ENCODE measurements at places on chromosomes 2 and 18.

DNA sequence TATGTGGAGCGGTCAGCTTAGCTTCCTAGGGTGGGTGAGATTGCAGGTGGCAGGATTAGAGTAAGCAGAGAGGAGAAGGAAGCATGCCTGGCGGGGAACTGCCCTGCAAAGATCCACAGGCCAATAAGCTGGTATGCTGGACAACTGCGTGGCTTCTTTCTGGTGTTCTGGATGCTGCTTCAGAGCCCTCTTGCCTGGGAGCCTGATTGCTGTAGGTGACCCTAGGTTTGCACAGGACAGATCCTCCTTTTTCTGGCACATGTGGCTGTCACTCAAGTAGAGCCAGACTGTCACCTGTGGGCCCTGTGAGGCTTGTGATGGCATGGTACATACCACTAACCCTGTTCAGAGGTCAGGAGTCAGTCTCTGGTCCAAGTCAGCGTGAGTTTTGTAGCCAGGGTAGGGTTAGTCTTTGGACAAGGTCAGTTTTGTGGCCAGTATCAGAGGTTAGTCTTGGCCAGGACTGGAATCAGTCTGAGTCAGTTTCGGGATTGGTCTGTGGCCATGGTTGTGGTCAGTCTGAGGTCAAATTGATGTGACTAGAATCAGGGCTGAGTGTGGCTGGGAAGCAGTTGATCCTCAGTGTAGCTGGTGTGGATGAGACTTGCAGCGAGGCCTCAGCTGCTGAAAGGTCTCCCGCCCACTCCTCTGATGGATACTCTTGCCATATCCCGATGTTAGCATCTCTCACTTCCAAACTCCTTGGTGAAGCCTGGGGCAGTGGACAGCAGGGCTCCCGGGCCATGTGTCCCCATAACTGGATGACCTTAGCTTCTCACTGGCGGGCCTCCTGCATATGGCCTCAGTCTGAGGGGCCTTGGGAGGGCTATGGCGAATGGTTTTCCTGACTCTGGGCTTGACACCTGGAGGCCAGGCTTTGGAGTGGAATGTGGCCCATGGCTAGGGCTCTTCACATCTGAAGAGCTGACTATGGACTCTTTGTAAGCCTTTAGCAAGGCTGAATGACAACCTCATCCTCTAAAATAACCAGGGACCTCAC lies 260.5 kb downstream of the DYSF start:
- no peak for DNase-seq

GRCh38 chr2:2845267-2845666 lies 514.2 kb upstream of the MYT1L start:
- no peak for DNase-seq

DNA sequence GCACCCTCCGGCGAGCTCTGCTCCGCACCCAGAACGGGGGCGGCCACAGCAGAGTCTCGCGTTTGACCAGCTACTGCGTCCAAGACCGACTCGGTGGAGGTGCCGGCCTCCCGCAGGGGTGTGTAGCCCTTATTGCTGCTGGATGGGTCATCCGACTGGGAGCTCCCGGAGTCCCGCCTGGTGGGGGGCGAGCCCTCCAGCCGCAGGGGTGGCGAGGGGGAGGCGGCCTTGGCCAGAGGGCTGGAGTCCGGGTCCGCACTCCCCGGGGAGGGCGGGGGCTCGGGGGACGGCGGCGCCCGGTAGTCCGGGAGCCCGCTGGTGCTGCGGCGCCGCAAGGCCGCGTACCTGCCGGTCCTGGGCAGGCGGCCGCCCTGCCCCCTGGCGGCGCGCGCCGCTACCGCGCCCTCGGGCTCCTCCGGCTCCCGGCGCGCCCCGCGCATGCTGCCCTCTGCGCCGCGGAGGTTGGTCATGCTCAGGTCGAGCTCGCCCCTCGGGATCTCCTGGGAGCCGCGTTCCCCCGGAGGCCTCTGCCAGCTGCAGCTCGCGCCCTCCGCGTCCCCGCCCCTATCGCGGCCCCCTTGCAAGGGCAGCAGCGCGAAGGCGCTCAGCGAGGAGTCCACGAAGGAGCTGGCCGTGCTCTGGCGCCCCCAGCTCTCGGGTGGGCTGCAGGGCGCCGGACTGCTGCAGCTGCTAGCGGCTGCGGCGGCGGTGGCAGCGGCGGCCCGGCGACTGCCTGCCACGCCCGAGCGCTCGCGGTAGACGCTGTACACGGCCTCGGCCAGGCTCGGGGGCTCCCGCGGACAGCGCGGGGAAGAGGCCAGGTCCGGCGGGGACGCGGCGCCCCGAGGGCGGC lies 4.8 kb downstream of the TMEM200C start:
- DNase-seq = no peak

DNA sequence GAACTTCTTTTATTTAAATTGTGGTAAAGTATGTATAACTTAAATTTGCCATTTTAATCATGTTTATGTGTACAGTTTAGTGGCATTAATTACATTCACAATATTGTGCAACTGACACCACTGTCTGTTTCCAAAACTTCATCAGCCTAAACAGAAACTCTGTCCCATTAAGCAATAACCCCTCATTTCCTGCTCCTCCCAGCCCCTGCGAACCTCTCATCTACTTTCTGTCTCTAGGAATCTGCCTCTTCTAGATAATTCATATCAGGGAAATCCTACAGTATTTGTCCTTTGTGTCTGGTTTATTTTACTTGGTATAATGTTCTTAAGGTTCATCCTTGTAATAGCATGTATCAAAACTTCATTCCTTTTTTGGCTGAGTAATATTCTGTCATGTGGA lies 75.1 kb downstream of the BOLA3 start:
- DNase-seq = no peak

GRCh38 chr2:217938036-217938435 lies 64.8 kb downstream of the TNS1 start:
- DNase-seq = no peak

GRCh38 chr2:100640431-100641124 lies 77.8 kb downstream of the PDCL3 start:
- DNase-seq = no peak

DNA sequence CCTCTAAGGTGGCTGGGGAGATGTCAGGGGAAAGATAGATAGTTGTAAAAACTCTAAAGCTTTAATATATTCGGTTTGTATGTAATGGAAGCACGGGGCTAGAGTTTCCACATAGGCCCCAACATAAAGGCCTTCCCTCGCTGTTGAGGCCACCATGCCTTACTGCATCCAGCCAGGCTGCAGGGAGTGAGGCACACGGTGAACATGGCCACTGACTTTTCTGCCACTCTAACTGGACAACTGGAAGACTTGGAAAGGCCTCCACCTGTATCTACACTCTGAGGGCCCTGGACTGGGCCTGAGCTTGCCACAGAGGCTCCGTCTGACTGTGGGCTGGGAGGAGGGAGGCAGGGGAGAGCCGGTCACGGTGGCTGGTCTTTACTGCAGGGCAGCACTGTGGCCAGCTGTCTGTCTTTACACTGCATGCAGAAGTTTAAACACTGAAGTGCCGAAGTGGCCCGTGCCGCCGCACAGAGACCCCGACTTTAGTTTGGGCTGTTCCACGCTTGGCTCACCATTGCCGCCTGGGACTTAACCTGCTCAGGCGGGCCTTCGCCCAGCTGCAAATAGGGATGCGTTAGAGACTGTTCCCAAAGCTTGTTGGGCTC lies 66.7 kb downstream of the EMILIN2 start:
- DNase-seq = no peak

GRCh38 chr18:48663931-48664847 lies 125.4 kb downstream of the CTIF start:
- no peak for DNase-seq

DNA sequence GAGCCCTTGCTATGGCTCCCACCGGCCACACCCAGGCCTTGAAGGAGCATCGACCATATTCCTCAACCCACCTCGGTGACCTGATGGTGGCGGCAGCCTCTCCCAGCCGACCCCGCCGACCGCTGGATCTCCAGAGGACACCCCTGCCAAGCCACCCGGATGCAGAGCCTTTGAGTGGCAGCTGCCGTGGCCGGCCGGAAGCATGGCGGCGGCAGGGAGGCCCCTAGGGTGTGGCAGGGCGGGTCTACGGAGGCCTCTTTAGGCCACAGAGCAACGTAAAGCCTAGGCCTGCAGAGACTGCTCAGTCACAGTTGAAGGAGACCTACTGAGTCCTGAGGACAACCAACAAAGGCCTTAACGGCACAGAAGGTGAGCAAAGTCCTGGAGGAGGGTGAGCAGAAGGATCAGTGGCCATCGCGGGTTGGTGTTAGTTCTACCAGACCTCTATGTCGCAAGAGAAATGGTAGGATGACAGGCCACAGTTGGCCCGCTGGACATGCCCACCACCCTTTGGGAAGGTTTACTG lies 50.4 kb upstream of the TMEM247 start:
- DNase-seq = no peak

- no peak for DNase-seq
These were observed 202.8 kb downstream of the DNER start for GRCh38 chr2:229511524-229511923.

DNA sequence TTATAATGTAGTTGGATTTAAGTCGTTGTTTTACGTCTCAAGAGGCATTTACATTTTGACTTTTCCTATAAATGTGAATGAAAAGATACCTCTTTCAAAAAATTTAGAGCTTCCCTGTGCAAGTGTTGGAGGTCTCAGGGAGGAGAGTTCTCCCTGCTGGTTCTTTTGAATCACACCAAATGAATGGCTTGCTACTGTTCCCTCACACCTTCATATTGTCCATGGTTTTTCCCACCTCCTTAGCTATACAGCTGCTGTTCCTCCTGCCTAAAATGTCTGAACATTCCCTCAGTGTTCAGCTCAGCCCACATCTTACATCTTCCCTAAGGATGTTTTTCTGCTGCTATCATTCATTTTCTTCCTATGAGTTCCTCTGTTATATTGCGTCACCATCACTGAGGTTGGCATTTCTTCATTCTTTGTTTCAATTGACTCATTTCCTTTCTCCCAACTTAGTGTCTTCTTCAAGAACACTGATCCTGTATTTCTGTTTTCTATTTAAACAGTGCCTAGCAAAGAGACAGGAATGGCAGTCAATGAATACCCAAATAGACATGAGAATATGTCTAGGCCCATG lies 46.0 kb downstream of the COX7A2L start:
- DNase-seq = no peak

GRCh38 chr2:218221000-218221399 lies 4.0 kb downstream of the ARPC2 start:
- no peak for DNase-seq

- no peak for DNase-seq
These were observed 54.9 kb downstream of the MGAT5 start for GRCh38 chr2:134308474-134309385.

- no peak for DNase-seq
These were observed 180.6 kb downstream of the FSIP2 start for GRCh38 chr2:185919155-185919554.

GRCh38 chr2:42050703-42051542 lies 3.1 kb downstream of the PKDCC start:
- no peak for DNase-seq

DNA sequence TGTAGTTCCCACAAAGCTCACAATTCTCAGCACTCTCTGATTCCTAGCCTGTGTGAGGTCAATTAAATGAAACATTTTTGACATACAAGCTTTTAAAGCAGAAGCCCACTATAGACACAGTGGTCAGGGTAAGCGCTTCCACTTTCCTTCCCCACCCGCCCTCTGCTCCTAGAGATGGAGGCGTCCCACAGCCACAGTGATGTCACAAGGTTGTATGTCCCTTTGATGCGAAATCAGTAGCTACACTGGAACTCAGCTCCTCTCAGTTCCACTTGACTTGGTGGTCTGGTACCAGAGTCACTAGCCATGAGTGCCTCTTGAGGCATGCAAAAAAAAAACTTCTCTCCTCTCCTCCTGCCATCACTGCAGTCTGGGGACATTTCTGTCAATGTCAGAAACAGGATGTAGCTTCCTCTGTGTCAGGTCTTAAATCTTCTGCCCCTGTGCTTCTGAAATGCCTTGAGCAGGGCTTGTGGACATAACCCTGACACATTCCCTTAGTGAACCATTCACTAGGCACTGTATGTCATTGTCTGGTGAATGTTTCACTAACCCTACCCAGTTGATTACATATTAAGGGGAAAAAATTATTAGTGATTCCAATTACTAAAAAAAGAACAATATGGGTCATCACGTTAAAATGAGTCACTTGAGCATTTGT lies 7.8 kb downstream of the SULT1C4 start:
- DNase-seq = no peak

DNA sequence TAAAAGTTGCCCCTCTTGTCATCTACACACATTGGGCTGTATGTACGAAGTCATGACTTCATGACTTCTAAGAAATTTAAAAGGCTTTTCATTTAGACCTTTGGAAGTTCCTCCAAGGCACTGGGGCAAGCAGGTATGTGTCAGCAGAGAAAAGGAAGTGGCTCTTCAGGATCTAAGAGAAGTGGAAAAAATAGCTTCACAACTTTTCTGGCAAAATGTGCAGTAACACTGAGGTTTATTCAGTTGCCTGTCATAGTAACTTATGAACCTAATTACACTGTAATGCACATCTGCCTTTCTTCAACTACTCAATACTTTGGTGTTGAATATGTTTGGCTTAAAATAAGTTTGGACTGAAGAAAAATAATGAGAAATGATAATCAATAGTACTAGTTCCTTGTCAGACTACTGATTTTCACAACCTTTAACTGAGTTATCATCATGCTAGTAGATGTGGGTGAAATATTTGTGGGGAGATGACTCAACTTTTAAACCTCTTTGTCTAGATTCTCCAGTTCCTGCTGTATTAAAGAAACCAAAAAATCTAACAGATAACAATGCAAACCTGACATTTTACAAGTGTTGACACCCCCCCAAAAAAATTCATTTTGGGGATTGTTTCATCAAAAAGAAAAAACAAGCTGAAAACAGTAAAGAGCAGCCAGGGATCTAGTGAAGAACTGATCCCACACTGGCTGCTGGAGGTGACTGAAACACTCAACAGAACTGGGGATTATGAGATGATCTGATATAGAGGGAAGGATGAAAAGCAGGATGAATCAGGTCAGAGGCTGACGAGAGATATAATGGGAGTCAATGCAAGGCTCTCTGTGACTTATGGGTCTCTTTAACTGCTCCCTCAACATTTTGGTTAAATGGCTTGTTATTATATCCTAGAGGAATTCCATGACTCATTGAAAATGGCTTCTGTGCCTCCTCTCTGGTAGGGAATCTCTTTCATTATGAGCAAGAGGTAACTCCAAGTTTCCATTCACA lies 84.6 kb downstream of the COLEC12 start:
- DNase-seq = no peak

- no peak for DNase-seq
These were observed 200.8 kb downstream of the PLCL1 start for GRCh38 chr2:198004921-198005829.

DNA sequence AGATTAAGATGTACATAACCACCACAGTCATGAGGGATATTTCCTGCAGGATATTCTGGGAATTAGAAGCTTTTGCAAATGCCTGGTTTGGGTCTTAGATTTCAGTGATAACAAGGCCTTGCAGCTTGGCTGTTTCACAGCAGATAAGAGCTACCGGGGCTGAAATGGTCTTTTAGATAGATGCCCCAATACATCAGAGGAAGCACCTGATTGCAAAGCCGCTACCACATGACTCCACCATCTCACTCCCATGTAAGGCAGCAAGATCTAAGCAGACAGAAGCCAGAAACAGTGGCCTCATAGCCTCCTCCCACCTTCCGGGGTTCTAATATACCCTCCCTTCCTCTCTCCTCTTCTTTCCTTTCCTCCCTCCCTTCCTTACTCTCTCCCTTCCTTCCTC lies 31.1 kb upstream of the EPG5 start:
- DNase-seq = no peak

GRCh38 chr2:33267756-33268155 lies 208.7 kb upstream of the RASGRP3 start:
- no peak for DNase-seq

Data from NCI-H1417 treated with DMSO at 0.1 percent for 48 hours (cell line).